ENCODE measurements at places on chromosomes 12 and 14.

- DNase-seq: no peak
Measured at GRCh38 chr12:10968765-10969456, 17.8 kb downstream of the TAS2R50 start.

DNA sequence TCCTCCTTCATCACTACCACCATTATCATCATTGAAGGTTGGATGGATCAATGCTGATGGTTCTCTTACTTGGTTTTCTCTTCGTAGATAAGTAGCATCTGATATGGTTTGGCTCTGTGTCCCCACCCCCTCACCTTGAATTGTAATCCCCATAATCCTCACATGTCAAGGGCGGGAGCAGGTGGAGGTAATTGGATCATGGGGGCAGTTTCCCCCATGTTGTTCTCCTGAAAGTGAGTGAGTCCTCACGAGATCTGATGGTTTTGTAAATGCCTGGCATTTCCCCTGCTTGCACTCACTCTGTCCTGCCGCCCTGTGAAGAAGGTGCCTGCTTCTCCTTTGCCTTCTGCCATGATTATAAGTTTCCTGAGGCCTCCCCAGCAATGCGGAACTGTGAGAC is 172.4 kb upstream of the PWP1 start:
- DNase-seq: no peak

GRCh38 chr12:46946137-46946536 is 120.3 kb upstream of the SLC38A4 start:
- no peak for DNase-seq

- no peak for DNase-seq
Measured at GRCh38 chr12:66025477-66025876, 105.1 kb downstream of the LLPH start.

- no peak for DNase-seq
Measured at GRCh38 chr12:50203691-50204090, 36.5 kb upstream of the CERS5 start.

DNA sequence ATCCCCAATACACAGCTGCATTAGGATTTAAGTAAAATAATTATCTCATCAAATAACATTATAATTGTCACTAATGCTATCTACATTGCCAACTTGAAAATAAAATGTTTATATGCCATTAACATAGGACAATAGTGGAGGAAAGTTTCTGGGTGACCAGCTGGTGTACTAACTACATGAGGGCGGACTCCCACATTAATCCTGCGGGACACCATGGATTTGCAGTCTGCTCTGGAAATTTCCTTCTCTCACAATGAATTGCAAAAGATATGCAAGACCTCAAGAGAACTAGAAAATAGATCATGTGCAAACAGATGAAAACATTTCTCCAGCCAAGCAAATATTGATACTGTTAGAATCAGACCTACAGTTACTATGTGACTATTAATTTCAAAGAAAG is 390.1 kb downstream of the NAV3 start:
- no peak for DNase-seq

GRCh38 chr14:51208982-51209381 is 31.1 kb upstream of the TMX1 start:
- no peak for DNase-seq

DNA sequence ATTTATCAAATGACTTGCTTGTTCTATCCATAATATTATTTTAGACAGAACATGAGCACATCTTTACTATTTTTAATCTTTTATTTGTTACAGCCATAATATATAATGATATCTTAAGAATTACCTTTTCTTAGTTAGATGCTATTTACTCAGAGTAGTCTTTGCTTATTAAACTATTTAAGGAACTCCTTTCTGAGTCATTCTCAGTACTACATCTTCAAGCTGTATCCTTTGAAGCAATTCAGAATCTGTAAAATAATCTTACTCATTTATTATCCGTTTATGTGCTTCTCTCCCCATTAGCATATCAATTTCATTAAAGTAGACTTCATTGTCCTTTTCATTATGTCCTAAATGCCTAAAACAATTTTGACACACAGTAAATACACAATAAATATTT is 240.4 kb upstream of the FAR2 start:
- no peak for DNase-seq

Data from iPS DF 19.7 (cell line).